ENCODE measurements at places on chromosomes 5 and 9. TPM values are rescaled to one million over a fixed set of nuclear protein-coding genes. Genes with fewer than 3 reads are reported as not detected.

DNA sequence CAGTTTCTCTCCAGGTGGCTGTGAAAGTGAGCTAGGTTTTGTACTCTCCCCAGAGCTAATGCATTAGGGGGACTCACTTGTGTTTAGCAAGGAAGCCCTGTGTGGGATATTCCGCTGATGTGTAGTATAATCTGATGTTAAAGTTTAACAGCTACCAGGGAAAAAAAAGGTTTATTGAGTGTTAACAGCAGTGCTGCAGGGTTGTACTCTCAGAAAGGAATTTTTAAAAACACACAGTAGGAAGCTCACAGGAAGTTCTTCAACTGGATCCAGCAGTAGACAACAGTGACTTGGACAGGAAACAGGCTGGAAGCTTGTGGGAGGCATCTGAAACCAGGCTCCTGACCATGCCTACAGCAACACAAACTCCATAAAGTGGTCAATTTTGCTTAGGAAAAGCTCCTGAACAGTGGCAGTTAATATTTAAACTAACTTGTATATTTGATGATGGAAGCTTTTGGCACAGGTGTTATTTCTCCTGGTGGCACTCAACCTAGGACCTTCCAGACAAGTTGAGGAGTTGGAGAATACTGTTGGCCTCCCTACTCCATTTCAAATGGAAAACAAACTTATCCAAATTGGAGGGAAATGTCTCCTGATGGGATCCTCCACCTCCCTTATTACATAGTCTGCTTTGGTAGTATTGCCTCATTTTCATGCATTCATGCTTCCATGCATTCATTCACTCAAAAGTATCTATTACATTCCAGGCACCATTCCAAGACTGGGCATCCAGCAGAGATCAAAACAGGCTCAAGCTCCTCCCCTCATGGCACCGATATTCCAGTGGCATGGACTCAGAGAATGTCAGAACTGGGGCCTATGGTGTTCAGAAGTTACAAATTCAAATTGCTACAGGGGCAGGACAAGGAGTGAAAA lies 54.7 kb downstream of the FOXD1 start:
- peaks cover 5% of the 10 kb centered on the region for H3K4me1 ChIP-seq
- DNase-seq: no peak
- no peak overlapping the region for H3K4me3 ChIP-seq
- peaks cover 37% of the 10 kb centered on the region for H3K27me3 ChIP-seq
- no peak overlapping the region for H3K27ac ChIP-seq

- H3K27me3 ChIP-seq: no peaks in the 10 kb centered on the region
- no peaks in the 10 kb centered on the region for H3K4me1 ChIP-seq
- no peak for DNase-seq
- H3K27ac ChIP-seq: no peak overlapping the region
These were observed 555.6 kb downstream of the PRR16 start for GRCh38 chr5:121019734-121020133.

GRCh38 chr5:43296835-43297234 lies 16.4 kb downstream of the HMGCS1 start:
- H3K27me3 ChIP-seq: no peaks in the 10 kb centered on the region
- no peak overlapping the region for H3K4me3 ChIP-seq
- H3K27ac ChIP-seq: no peak overlapping the region
- peaks cover 11% of the 10 kb centered on the region for H3K4me1 ChIP-seq

DNA sequence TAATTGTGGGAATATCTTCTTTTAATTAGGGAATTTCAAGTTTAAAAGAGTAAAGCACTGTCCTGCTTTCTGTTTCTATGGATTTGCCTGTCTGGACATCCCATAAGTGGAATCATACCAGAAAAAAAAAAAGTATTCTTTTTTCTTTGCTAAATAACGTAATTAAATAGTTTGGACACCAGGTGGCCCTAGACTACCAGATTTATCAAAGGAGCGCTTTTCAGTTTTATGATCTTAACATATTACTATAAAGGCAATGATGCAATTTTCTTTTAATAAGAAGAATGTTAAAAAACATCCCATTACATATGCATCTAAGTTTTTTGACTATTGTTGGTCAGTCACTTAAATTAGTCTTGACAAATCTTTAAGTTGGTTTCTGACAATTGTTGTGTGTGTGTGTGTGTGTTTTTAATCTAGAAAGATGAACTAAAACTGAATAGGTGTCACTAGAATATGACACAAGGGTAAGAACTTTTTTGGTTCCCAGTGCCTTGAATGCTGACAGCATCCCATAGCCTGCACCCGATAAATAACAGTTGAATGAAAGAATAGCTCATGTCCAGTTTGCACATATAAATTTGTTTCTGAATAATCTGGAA lies 49.5 kb downstream of the C5orf22 start:
- H3K27me3 ChIP-seq: peaks cover 18% of the 10 kb centered on the region
- no peak overlapping the region for H3K4me3 ChIP-seq
- no peak for DNase-seq

DNA sequence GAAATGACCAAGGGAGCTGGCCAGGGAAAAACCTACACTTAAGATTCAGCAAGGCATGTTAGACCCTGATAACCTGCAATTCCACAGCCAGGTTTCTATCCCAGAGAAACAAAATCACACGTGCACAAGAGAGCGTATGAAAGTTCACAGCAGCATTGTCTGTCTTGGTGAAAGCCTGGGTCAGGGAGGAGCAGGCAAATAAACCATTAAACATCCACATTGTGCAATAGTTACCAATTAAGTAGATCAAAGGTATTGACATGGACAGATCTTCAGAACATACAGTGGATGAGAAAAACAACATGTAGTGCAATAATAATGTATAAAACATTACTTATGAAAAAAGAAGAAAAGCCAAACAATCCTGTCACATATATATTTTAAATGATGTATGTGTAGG lies 15.9 kb upstream of the GPX3 start:
- DNase-seq: no peak
- H3K27me3 ChIP-seq: peaks cover 43% of the 10 kb centered on the region
- H3K36me3 ChIP-seq: no peaks in the 10 kb centered on the region
- H3K4me3 ChIP-seq: no peak overlapping the region

DNA sequence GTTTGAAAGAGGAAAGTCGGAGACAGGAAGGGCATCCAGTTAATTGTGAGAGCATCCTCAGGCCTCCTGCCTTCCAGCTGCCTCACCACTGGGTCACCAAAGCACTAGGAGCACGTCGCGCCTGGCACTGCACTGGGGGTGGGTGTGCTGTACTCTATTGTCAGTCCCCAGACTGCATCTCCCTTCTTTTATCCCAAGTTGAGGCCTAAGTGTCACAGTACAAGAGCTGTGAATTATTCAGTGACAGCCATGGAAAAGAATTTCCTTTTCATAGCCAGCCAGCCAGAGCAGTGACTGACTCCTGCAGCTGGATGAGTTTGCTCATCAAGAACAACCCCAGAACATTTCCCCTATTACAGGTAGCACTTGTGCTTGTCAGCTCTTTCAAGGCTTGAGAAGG lies 16.3 kb downstream of the CLTA start:
- peak overlapping the region; percentile 66 for H3K27ac ChIP-seq
- no peaks in the 10 kb centered on the region for H3K27me3 ChIP-seq
- peaks cover 20% of the 10 kb centered on the region for H3K4me1 ChIP-seq
- DNase-seq: no peak

- DNase-seq: no peak
- no peak overlapping the region for H3K4me3 ChIP-seq
- H3K36me3 ChIP-seq: no peaks in the 10 kb centered on the region
These were observed 303.9 kb downstream of the TENT4A start for GRCh38 chr5:7016999-7017747.

- peak; percentile 9 for DNase-seq
- H3K4me3 ChIP-seq: peak overlapping the region; percentile 97
- H3K4me1 ChIP-seq: peaks cover 44% of the 10 kb centered on the region
- peak overlapping the region; percentile 99 for H3K27ac ChIP-seq
These were observed 426 bp downstream of the FAM114A2 start for GRCh38 chr5:154038261-154038706.

DNA sequence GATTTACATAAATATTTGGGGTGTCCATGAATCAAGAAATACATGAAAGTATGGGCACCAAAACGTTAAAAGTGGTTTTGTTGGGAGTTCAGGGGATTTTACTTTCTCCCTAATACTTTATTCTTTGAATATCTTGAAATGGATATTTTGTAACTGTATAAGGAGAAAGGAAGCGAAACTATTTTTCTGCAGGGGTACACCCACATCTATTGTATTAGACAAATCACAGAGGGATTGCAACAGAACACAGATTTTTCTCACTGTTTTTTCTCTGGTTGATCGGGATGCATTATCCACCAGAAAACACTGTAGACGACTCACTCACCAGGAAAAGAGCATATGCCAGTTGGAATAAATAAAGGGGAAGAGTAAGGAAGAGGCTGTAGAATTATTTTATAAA lies 1.2 kb upstream of the RABGAP1 start:
- no peak for DNase-seq
- H3K27me3 ChIP-seq: no peaks in the 10 kb centered on the region
- peak overlapping the region; percentile 37 for H3K4me3 ChIP-seq
- H3K4me1 ChIP-seq: peaks cover 14% of the 10 kb centered on the region

- no peaks in the 10 kb centered on the region for H3K36me3 ChIP-seq
- H3K4me1 ChIP-seq: no peaks in the 10 kb centered on the region
- no peak overlapping the region for H3K27ac ChIP-seq
- H3K27me3 ChIP-seq: no peaks in the 10 kb centered on the region
- H3K4me3 ChIP-seq: no peak overlapping the region
These were observed 578.9 kb downstream of the CETN3 start for GRCh38 chr5:89830691-89831090.

DNA sequence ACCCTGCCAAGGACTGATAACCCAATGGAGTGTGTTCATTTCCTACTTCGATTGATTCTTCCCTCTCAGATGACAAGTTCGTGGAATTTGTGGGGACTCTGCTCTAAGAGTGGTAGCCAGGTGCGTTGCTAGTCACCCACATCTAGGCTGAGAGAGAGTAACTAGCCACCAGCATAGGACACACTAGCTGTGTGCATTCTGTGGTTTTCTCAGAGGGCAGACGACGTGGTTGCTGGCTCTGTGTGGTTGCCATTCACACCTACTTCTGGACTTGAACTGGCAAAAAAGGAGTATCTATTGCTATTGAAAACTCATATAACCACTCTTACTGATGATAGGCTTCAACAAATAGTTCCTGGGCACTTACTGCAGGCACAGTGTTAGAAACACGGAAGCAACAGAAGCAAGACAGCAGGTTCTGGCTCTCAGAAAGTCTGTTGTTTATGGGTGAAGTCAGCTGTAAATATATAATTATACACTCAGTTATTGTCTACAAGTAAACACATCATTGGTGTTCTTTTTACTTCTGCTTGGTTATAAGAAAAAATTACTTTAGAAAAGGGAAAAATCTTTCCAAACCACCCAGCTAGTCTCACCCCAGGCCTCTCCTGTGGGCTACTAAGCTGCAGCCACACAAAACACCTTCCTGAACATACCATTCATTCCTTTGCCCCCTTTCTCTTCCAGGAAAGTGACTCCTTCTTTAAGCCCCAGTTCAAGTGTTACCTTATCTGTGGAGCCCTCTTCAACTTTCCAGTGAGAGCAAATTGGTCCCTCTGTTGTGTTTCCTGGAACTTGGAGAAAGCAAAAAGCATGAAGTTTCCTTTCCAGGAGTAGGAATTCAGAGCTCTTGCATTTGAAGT lies 151.1 kb upstream of the HAPLN1 start:
- H3K27me3 ChIP-seq: no peaks in the 10 kb centered on the region
- H3K4me3 ChIP-seq: no peak overlapping the region
- H3K27ac ChIP-seq: no peak overlapping the region
- H3K4me1 ChIP-seq: no peaks in the 10 kb centered on the region
- no peak for DNase-seq
- no peaks in the 10 kb centered on the region for H3K36me3 ChIP-seq

GRCh38 chr5:122030251-122030650 lies 47.8 kb downstream of the LOX start:
- DNase-seq: no peak
- H3K36me3 ChIP-seq: peaks cover 2% of the 10 kb centered on the region
- H3K27me3 ChIP-seq: no peaks in the 10 kb centered on the region
- H3K4me3 ChIP-seq: no peak overlapping the region
- H3K27ac ChIP-seq: no peak overlapping the region

DNA sequence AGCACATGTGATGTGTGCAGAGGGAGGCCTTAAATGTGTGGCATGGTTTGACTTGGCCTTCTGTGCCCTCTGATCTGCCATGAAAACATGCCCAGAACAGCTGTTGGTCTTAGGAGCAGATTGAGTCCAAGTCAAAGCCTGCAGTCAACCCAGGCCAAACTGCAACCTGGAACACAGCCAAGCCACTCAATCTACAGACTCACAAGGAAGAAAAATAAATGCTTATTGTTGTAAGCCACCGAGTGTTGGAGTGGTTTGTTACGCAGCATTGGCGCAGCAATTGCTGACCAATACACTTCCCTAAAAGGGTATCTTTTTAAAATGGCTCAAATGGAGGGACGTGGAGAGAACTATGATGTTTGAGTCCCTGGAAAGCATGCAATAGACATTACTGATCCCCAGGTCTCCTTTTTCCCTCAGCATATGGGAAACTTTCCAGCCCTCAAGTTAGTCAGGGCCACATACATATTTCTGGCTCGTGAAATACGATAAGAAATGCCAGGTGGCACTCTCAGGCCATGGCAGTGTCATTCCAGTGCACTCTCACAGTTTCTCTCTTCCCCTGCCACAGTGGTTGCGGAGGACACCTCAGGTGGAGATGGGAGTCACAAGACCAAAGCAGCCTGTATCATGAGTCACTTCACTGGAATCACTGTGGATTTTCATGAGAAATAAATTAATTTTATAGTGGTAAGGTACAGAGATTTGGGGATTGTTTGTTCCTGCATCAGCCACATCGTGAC lies 168.0 kb upstream of the ZNF618 start:
- H3K27me3 ChIP-seq: peaks cover 14% of the 10 kb centered on the region
- H3K27ac ChIP-seq: no peak overlapping the region
- no peak for DNase-seq
- H3K4me3 ChIP-seq: no peak overlapping the region
- no peaks in the 10 kb centered on the region for H3K4me1 ChIP-seq

GRCh38 chr9:89420397-89421178 lies 77.3 kb downstream of the SEMA4D start:
- no peaks in the 10 kb centered on the region for H3K27me3 ChIP-seq
- H3K27ac ChIP-seq: peak overlapping the region; percentile 97
- H3K4me1 ChIP-seq: peaks cover 73% of the 10 kb centered on the region
- H3K36me3 ChIP-seq: peaks cover 6% of the 10 kb centered on the region
- DNase-seq: no peak

DNA sequence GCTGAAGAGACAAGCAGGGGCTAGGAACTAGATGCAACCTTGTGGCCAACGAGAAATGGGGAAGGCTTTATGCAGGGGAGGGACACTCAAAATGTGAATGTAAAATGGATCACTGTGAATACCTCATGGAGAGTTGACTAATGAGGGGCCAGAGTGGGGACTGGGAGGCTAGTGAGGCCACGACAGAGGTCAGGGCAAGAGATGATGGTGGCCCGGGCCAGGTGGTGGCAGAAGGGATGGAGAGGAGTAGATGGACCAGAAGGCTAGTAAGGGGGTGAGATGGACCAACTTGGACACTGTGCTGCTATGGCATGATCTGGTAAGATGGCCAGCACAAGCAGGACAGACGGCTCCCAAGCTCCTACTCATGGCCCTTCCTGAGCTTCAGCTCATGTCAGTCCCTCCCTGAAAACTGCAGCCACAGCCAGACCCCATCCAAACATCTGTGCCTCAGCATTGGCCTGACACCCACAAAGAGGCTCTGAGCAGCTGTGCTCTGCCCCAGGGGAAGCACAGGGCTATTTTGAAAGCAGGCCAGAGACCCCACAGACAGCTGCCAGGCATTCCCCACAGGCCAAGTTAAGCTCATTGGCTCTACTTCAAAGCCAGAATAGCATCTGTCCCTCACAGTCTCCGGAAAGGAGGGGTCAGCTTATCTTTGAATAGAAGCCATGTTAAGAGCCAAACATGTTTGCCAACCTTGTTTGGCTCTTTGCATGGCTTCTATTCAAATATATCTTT lies 22.1 kb downstream of the P4HA2 start:
- DNase-seq: no peak
- H3K27me3 ChIP-seq: peaks cover 20% of the 10 kb centered on the region
- peaks cover 2% of the 10 kb centered on the region for H3K4me1 ChIP-seq
- H3K36me3 ChIP-seq: no peaks in the 10 kb centered on the region

Gene PKD2L2
- total RNA-seq: not detected

Gene CCDC171
- total RNA-seq: 0.52 TPM

Gene TAS2R1
- total RNA-seq: not detected

Gene SPATA31E1
- total RNA-seq: not detected

Data from T-helper 17 cell (primary cell).